ENCODE measurements at places on chromosomes 11 and 22. TPM values are rescaled to one million over a fixed set of nuclear protein-coding genes. Genes with fewer than 3 reads are reported as not detected.
A peak's percentile ranks its signal among the peaks of the same experiment; 100 is the strongest.

DNA sequence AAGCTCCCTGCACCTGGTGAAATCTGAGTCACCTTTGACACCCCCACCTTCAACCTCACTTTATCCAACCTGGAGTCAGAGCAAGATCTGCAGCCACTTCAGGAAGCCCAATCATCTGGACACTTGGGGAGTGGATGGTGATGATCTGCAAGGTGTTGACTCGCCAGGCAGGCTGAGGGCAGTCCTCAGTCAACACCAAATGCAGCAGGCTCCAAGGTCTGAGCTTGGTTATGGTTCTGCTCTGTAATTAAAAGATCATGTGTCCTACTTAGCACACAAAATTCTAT lies 446.9 kb downstream of the BRD1 start:
- DNase-seq, result no peak

The IL18BP gene
- total RNA-seq, result 21.2 TPM

DNA sequence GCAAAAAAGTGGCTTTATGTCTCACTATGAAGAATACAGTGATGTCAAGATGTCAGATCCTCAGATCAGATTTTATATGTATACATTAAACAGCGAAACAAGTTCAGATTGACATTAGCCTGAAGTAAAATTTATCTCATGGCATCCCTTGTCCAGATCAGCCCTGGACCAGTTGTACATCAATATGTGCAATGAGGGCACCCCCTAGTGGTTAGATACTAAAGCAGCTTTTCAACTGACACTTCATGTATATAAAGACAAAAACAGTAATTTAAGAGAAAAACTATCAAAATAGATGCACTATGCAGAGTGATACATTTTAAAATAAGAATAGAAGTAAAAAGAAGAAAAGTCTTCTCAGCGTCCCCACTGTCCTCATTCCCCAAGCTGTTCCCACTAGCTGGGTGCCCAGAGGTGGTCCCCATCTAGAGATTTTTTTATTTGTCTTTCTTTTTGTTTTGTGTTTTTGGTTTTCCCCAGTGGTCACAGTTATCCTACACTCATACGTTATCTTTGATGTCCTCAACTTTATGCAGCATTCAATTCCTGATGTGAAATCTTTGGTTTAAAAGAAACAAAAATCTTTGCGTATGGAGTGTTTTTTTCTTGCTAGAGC lies 2193.4 kb upstream of the RAG2 start:
- no peak for DNase-seq

DNA sequence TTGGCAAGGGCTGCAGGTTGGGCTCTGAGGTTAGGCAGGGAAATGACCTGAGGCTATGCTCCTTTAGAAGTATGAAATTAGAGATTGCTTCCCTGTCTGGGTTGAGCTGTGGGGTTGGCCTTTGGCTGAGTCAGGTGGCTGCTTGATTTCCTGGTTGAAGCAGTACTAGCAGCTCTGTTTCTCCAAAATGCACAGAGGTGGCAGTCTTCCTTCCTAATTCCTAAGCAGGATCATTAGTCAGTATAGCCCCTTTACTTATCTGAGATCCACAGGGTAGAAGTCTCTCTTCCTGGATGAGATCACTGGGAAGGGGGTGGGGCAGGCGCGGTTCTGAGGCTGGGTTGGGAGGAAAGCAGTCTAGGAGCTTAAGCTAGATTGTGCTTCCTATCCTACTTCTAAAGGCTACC lies 1917.5 kb downstream of the LRRC4C start:
- no peak for DNase-seq

- no peak for DNase-seq
These were observed 9.4 kb upstream of the NLRP10 start for GRCh38 chr11:7974668-7975067.

- no peak for DNase-seq
These were observed 28.2 kb upstream of the E2F8 start for GRCh38 chr11:19268909-19269308.

The OR4A16 gene
- total RNA-seq, result not detected

The DDI1 gene
- total RNA-seq, result not detected

DNA sequence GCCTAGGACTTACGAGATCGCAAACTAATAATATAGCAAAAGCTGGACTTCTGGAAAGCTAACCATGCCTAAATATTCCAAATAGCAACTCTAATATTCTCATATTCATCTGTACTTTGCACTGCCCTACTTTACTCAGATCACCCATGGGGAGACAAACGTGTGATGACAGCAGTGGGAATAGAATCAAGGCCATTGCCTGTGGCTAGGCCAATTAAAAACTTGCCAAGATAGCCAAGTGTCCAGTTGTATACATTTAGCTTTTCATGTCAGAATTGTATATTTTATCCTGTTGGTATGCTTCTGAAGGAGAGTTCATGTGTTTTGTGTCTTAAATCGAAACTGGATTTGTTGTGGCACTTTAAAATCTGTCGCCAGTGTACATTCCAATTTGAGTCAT lies 1.2 kb upstream of the CEP126 start:
- no peak for DNase-seq

- DNase-seq, result no peak
These were observed 28.0 kb downstream of the ARHGAP1 start for GRCh38 chr11:46672381-46672839.

- no peak for DNase-seq
These were observed 186.5 kb downstream of the KIF18A start for GRCh38 chr11:27921472-27921871.

DNA sequence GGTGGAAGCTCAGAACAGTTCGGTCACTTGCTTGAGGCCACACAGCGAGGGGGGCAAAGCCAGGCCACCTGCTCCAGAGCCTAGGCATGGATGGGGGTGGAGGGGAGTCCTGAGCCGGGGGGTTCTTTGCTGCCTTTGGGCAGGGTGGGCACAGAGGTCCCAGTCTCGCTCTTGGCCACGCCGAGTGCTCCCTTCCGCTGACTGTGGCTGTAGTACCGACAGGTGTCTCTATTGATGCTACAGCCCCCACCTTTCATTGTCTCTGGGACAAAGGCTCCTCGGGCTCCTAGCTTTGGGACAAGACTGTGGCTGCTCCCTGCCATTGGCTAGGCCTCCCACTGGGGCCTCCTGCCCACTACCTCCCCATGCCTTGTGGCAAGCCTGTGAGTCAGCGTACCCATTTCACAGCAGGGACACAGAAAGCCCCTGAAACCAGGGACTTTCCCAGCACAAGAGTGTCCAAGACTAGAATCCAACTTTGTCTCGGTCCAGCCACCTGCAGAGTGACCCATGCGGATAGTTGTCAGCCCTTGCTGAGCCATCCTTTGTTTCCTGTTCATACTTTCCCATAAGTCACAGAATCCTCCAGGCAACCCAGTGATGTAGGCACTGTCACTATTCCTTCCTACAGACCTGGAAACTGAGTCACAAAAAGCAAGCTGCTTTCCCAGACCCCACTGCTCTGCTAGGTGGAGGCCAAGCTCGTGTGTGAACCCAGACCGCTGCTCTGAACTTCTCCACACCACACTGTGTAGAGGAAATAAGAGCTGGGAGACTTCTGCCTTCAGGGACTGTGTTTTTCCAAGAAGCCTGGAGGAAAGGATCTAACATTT lies 17.2 kb downstream of the MYEOV start:
- peak; percentile 30 for DNase-seq

The RTN4RL2 gene
- 1.6 TPM for total RNA-seq

GRCh38 chr22:49017482-49018329 lies 810.0 kb downstream of the BRD1 start:
- peak; percentile 8 for DNase-seq

DNA sequence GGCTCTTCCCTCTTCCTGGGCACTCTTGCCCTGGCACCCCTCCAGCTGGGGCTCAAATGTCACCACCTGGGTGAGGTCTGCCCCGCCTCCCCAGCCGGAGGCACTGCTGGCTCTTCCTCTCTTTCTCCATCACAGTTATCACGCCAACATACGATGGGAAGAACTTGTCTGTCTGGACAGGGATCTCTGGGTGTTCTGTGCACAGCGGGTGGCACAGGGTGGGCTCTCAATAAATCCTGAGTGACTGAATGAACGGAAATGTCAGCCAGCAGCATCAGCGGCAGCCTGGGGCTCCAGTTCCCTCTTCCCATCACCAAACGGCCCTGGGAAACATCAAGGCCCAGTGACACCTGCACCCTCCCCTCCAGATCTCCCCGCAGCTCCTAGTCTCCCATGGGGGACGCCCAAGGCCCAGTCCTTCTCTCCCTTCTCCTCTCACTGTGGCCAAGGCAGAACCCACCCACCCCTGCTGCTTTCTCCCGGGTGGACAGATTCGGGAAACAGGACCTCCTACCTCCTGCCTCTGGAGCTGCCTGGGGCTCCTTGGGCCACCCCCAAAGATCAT lies 440 bp upstream of the SLC25A45 start:
- DNase-seq, result no peak

GRCh38 chr11:5065027-5065426 lies 4.3 kb upstream of the OR52E1 start:
- DNase-seq, result no peak

- no peak for DNase-seq
These were observed 82.7 kb upstream of the EED start for GRCh38 chr11:86161837-86162236.

GRCh38 chr22:29269731-29270474 lies 1.8 kb downstream of the EWSR1 start:
- no peak for DNase-seq

GRCh38 chr22:30427871-30428270 lies 2.3 kb downstream of the MTFP1 start:
- DNase-seq, result no peak

DNA sequence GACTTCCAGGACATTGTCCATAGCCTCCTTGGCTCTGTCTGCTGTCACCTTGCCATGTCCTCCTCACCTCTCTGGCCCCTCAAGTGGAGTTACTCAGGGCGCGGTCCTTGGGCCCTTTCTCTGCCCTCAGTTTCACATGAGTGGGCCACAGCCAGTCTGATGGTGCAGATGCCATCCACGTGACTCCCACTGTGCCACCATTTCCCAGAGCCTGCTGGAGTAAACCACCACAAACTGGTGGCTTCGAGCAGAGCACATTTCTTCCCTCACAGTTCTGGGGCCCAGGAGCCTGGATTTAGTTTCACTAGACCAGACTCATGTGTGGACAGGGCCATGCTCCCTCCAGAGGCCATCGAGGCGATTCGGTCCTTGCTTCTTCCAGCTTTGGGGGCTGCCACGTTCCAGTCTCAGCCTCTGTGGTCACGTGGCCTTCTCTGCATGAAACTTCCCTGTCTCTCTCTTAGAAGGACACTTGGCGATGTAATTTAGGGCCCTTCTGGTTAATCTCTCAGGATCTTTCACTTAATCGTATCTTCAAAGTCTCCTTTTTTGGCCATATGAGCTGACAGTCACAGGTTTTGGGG lies 14.6 kb downstream of the SMARCB1 start:
- DNase-seq, result no peak

All from activated naive CD8-positive, alpha-beta T cell treated with anti-CD3 and anti-CD28 coated beads, Interleukin-2, amount 10 ng/mL, durations not matched to agents 7 days and 5 days (primary cell).